GM13977 (cell line): ENCODE measurements at places on chromosomes 13 and 19.
A peak's percentile ranks its signal among the peaks of the same experiment; 100 is the strongest.

- no peak for DNase-seq
These were observed 676 bp upstream of the ZNF574 start for GRCh38 chr19:42075364-42075615.

- DNase-seq = no peak
These were observed 174.9 kb downstream of the B3GLCT start for GRCh38 chr13:31374682-31375081.

DNA sequence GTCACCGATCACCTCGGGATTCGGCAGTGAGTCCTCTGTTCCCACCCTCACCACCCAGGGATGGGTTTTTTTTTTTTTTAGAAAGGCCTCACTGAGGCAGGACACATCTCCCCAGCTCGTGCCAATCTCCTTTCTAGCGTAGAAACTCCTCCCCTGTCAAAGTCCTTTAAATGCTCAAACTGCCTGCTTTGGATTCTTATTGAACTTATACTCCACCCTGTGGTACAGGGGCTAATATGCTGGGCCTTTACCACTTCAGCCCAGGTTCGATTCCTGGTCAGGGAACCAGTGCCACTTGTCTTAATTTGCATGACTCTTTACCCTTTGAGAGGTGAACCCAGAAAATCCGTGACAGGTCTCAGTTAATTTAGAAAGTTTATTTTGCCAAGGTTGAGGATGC is 8.3 kb upstream of the ZNF14 start:
- no peak for DNase-seq

DNA sequence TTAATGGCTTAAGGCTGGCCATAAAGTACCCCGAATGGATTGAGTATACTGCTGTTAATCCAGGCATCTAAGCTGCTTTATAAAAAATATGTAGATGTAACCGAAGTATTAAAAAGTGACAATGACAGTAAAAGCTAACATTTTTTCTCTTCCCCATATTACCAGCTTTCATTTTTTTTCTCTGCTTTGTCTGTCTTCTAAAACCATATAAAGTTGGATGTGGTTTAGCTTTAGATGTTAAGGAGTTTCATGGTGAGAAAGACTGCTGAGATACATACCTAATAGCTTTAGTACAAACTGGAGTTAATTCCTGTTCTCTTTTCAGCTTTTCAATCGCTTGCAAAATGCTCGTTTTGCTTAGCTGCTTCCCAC is 838 bp downstream of the AKAP11 start:
- no peak for DNase-seq

- DNase-seq = peak; percentile 56
These were observed 511 bp downstream of the WDR88 start for GRCh38 chr19:33132425-33132824.

- DNase-seq = no peak
These were observed 24.1 kb downstream of the CLEC4M start for GRCh38 chr19:7787141-7787540.

- DNase-seq = no peak
These were observed 26.1 kb downstream of the PPP5C start for GRCh38 chr19:46372901-46373490.

- DNase-seq = no peak
These were observed 384.5 kb upstream of the GPC6 start for GRCh38 chr13:92842145-92842544.

- DNase-seq = no peak
These were observed 13.8 kb upstream of the ASF1B start for GRCh38 chr19:14150041-14150769.
